ENCODE measurements at places on chromosomes 7 and 10.

DNA sequence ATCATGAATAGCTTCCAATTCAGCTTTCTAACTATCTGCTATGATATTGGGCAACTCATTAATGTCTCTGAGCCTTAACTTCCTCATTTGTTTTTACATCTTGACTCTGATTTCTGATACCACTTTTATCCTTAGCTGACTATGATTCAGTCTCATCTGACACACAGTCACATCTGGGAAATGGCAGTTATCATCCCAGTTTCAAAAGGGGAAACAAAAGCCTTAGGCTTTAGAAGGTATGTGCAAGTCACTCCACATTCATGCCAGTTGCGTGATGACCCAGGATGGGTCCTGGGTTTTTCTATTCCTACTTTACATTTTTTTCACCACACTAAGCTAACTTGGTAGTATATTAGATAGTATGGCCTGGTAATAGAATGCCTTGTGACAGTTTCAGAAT lies 12.7 kb downstream of the SCIN start:
- no peak for DNase-seq

GRCh38 chr10:62810156-62810902 lies 5.8 kb downstream of the ADO start:
- DNase-seq, result no peak

DNA sequence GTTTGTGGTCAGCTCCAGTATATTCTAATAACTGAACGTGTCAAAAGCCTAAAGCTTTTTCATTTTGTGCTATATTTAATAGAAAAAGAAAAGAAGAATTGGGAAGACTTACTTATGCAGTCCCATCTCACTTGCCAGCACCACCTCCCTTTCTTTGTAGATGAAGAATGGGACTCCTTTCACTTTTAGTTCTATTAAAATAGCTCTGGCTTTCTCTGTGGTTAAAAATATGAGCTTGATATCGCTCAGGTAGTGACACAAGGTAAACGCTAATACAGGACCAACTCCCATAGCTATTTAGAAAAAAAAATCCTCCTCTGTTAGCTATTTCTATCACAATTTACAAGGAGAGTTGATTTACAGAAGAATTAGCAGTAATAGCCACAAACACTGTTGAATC lies 176.8 kb downstream of the PDE1C start:
- no peak for DNase-seq

GRCh38 chr10:111267673-111268072 lies 190.8 kb downstream of the ADRA2A start:
- DNase-seq, result no peak

- no peak for DNase-seq
Measured at GRCh38 chr10:33706191-33706590, 371.7 kb upstream of the NRP1 start.

DNA sequence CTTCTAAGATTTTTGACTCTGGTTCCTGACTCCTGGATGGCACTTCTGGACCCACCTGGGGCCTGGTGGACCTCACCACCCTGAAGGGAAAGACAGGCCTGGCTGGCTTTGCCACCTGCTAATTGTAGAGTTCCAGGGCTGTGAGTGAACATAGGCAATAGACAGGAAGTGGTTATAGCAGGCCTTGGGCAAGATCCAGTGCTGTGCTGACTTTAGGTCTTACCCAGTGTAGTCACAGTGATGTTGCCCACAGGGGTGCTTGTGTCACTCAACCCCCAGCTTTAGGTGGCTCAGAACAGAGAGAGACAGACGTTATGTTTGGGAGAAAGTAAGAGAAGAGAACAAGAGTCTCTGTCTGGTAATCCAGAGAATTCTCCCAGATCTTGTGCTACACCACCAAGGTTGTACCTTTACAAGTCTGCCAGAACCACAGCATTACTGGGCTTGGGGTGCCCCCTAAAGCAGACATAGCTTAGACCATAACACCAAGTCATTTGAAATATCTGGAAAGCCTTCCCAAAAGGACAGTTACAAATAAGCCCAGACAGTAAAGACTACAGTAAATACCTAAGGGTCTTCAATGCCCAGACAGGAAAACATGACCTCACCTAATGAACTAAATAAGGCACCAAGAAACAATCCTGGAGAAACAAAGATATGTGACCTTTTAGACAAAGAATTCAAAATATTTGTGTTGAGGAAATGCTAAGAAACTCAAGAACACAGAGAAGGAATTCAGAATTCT lies 303.4 kb downstream of the PCLO start:
- no peak for DNase-seq

All from activated CD4-positive, alpha-beta T cell treated with anti-CD3 and anti-CD28 coated beads, Interleukin-2, amount 50 U/mL, for 48 hours (primary cell).